ENCODE measurements at places on chromosomes 5 and 9. TPM values are rescaled to one million over a fixed set of nuclear protein-coding genes. Genes with fewer than 3 reads are reported as not detected.

The SERF1A gene
- total RNA-seq = 2.9 TPM

The TTLL11 gene
- total RNA-seq = 13.9 TPM

GRCh38 chr9:108014353-108014752 is 524.8 kb upstream of the KLF4 start:
- no peak for DNase-seq
- no peaks in the 10 kb centered on the region for H3K27me3 ChIP-seq
- H3K27ac ChIP-seq = no peak overlapping the region

The FAM78A gene
- total RNA-seq = 16.0 TPM

DNA sequence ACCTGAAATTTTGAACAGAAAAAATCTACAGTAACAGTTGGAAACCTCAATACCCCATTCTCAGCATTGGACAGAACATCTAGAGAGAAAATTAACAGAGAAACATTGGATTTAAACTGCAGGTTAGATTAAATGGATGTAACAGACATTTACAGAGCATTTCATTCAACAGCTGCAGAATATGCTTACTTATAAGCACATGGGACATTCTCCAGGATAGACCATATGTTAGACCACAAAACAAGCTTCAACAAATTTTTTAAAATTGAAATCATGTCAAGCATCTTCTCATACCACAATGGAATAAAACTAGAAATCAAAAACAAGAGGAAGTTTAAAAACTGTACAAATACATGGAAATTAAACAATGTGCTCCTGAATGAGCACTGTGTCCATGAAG is 316.3 kb downstream of the FAM170A start:
- no peak overlapping the region for H3K4me3 ChIP-seq
- no peaks in the 10 kb centered on the region for H3K36me3 ChIP-seq
- DNase-seq = no peak

DNA sequence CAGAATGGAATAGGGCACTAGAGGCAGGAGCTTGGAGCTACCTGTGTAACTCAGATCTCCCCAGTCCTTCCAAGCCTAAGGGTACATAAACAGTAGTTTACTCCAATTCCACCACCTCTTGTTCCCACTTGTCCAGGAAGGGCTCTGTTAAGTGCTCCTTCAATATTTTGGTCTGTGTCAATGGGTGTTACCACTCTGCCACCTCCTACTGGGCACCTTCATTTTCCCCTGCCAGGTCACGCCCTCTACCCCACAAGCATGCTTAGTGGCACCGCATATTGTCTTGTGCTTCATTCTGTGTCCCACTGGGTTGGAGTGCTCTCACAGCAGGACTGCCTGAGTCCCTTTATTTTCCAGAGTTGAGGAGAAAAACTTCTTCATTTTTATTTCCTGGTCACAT is 459.8 kb downstream of the ARHGEF28 start:
- H3K36me3 ChIP-seq = no peaks in the 10 kb centered on the region
- no peaks in the 10 kb centered on the region for H3K27me3 ChIP-seq
- H3K4me3 ChIP-seq = no peak overlapping the region
- H3K4me1 ChIP-seq = no peaks in the 10 kb centered on the region
- no peak for DNase-seq
- no peak overlapping the region for H3K27ac ChIP-seq

DNA sequence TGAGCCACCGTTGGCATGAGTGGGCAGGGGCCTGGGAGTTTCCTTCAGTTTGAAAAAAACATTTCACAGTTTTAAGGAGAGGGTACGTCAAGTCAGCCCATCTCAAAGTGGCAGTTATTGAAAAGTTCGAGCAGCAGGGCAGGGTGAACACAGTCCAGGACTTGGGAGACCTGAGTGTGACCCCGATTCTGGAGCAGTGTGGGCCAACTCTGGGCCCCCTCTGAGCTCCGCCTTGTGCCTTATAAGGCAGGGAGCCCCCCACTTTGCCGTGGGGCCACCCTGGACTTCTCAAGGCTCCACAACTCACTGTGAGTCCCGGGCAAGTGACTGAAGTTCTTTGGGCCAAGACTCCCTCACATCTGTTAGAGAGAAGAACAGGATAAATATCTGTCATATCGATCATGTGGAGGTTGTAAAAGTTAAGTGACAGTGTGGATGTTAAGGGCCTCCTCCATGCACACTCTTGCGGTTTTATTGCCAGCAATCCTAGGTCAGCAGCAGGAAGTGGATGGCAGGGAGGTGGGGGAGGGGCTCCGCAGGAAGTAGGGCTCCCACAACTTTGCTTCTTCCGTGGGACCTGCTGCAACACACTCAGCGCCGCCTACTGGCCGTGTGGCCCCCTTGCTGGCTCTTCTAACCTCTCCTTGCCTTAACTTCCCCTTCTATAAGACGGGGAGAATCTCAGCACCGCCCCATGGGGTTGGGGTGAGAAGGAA is 38.4 kb downstream of the HRH2 start:
- H3K27me3 ChIP-seq = no peaks in the 10 kb centered on the region
- peak; percentile 22 for DNase-seq
- no peak overlapping the region for H3K4me3 ChIP-seq
- H3K27ac ChIP-seq = no peak overlapping the region

DNA sequence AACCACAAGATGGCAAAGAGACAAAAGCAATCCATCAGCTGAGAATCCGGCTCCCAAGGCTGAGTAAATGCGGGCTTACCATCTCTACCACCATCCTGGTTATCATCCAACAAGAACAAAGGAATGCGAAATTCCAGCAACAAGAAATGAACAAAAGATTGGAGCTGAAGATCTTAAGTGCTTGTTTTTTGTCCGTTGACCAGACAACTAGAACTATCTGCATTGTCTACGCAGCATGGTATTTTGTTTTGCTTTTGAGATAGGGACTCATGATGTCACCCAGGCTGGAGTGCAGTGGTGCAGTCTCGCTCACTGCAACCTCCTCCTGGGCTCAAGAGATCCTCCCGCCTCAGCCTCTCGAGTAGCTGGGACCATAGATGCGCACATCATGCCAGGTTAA is 88.9 kb downstream of the ZNF366 start:
- no peaks in the 10 kb centered on the region for H3K4me1 ChIP-seq
- H3K27ac ChIP-seq = no peak overlapping the region
- H3K27me3 ChIP-seq = no peaks in the 10 kb centered on the region
- no peak overlapping the region for H3K4me3 ChIP-seq

GRCh38 chr9:93059715-93060578 is 1.4 kb downstream of the SUSD3 start:
- H3K27me3 ChIP-seq = peaks cover 5% of the 10 kb centered on the region
- H3K27ac ChIP-seq = no peak overlapping the region
- H3K4me1 ChIP-seq = no peaks in the 10 kb centered on the region
- H3K36me3 ChIP-seq = no peaks in the 10 kb centered on the region
- DNase-seq = no peak
- no peak overlapping the region for H3K4me3 ChIP-seq

GRCh38 chr5:131810510-131811249 is 13.9 kb upstream of the FNIP1 start:
- no peak for DNase-seq
- H3K27ac ChIP-seq = peak overlapping the region; percentile 59
- H3K27me3 ChIP-seq = no peaks in the 10 kb centered on the region

- no peak overlapping the region for H3K4me3 ChIP-seq
- no peaks in the 10 kb centered on the region for H3K27me3 ChIP-seq
- DNase-seq = no peak
- H3K4me1 ChIP-seq = no peaks in the 10 kb centered on the region
- no peaks in the 10 kb centered on the region for H3K36me3 ChIP-seq
Measured at GRCh38 chr9:91992461-91993041, 42.5 kb upstream of the ROR2 start.

GRCh38 chr5:71836559-71837112 is 117.6 kb downstream of the CARTPT start:
- H3K4me1 ChIP-seq = no peaks in the 10 kb centered on the region
- no peak overlapping the region for H3K4me3 ChIP-seq
- no peak for DNase-seq
- H3K27ac ChIP-seq = no peak overlapping the region

- no peak for DNase-seq
- H3K4me1 ChIP-seq = peaks cover 13% of the 10 kb centered on the region
- H3K4me3 ChIP-seq = no peak overlapping the region
- H3K27ac ChIP-seq = no peak overlapping the region
- no peaks in the 10 kb centered on the region for H3K36me3 ChIP-seq
- peaks cover 82% of the 10 kb centered on the region for H3K27me3 ChIP-seq
Measured at GRCh38 chr9:97847474-97848214, 5.4 kb upstream of the FOXE1 start.

DNA sequence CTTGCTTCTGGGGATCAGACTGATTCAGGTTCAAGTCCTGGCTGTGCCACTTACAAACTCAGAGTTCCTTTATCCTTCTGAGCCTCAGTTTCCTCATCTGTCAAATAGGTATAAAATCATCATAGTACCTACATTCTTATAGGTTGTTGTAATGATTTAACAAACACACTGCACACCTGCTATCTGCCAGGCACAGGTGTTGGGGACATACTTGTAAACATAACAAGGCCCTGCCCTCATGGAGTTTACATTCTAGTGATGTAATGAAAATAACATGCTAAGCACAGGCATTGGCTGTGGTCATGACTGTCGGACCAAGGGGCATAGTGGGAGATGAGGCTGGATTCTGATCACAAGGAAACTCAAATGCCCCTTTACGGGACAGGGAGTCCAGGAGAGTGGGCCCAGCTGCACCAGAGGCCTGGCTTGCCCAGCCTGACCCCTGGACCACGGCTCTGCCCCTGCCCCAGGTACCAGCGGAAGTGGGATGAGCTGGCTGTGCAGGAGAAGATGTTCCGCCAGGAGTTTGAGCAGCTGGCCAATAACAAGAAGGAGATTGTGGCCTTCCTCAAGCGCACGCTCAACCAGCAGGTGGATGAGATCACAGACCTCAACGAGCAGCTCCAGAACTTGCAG is 2.3 kb downstream of the CFAP157 start:
- no peak for DNase-seq
- H3K36me3 ChIP-seq = no peaks in the 10 kb centered on the region
- no peak overlapping the region for H3K27ac ChIP-seq
- H3K4me1 ChIP-seq = no peaks in the 10 kb centered on the region
- H3K27me3 ChIP-seq = no peaks in the 10 kb centered on the region

The GRM6 gene
- total RNA-seq = not detected

GRCh38 chr9:121350993-121351561 is 19.0 kb downstream of the STOM start:
- DNase-seq = no peak
- H3K27ac ChIP-seq = peak overlapping the region; percentile 51
- no peaks in the 10 kb centered on the region for H3K36me3 ChIP-seq
- H3K27me3 ChIP-seq = no peaks in the 10 kb centered on the region
- peaks cover 73% of the 10 kb centered on the region for H3K4me1 ChIP-seq

DNA sequence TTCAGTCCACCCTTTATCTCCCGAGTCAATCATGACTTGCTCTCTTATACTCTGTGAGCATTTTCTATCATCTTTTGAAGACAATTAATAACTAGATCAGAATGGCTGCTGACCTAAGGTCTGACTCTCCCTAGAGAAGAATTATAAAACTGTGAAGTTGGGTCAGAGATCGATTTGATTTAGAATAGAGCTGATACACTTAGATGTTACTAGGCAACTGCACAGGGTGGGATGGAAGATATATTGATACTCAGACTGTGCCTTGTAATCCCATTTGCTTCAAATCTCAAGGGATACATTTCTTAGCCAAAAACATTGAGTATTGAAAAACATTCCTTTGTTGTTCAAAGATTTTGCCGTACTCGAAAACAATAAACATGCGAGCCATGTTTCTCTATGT is 106.0 kb upstream of the NMUR2 start:
- H3K36me3 ChIP-seq = no peaks in the 10 kb centered on the region
- H3K27ac ChIP-seq = no peak overlapping the region
- H3K4me3 ChIP-seq = no peak overlapping the region

The PLPP7 gene
- total RNA-seq = 395 TPM

The INSL4 gene
- not detected for total RNA-seq

The TMC1 gene
- total RNA-seq = not detected

GRCh38 chr9:129182625-129183494 is 4.8 kb upstream of the IER5L start:
- no peak for DNase-seq
- no peaks in the 10 kb centered on the region for H3K36me3 ChIP-seq
- H3K27ac ChIP-seq = no peak overlapping the region
- H3K27me3 ChIP-seq = no peaks in the 10 kb centered on the region

DNA sequence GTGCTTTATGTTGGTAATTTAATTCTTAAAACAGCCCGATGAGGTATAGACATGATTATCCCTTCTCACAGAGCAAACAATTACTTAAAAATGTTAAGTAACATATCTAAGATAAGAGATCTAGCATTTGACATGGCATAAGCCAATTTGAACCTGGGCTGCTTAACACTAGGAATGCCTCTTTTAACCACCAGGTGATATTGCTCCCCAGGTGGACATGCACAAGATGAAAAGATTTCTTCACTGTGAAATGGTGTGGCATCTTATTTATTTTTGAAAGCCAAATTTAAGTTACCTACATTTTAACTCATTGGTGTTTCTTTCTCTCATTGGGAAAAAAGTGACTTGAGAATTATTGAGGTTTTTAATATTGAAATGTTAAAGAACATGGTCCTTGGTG is 15.8 kb upstream of the LRRC70 start:
- no peak overlapping the region for H3K4me3 ChIP-seq
- no peaks in the 10 kb centered on the region for H3K36me3 ChIP-seq
- DNase-seq = no peak
- H3K27me3 ChIP-seq = no peaks in the 10 kb centered on the region

GRCh38 chr5:134554319-134555222 is 29.1 kb downstream of the JADE2 start:
- H3K4me1 ChIP-seq = peaks cover 27% of the 10 kb centered on the region
- no peaks in the 10 kb centered on the region for H3K36me3 ChIP-seq
- DNase-seq = peak; percentile 70
- H3K4me3 ChIP-seq = no peak overlapping the region
- H3K27ac ChIP-seq = peak overlapping the region; percentile 32

- H3K27me3 ChIP-seq = no peaks in the 10 kb centered on the region
- no peaks in the 10 kb centered on the region for H3K36me3 ChIP-seq
- no peaks in the 10 kb centered on the region for H3K4me1 ChIP-seq
- H3K4me3 ChIP-seq = no peak overlapping the region
Measured at GRCh38 chr5:157303667-157304327, 37.9 kb downstream of the CYFIP2 start.

- H3K4me3 ChIP-seq = no peak overlapping the region
- no peak for DNase-seq
- peak overlapping the region; percentile 77 for H3K27ac ChIP-seq
- peaks cover 31% of the 10 kb centered on the region for H3K4me1 ChIP-seq
- H3K36me3 ChIP-seq = no peaks in the 10 kb centered on the region
Measured at GRCh38 chr5:150024346-150024984, 23.9 kb downstream of the HMGXB3 start.

DNA sequence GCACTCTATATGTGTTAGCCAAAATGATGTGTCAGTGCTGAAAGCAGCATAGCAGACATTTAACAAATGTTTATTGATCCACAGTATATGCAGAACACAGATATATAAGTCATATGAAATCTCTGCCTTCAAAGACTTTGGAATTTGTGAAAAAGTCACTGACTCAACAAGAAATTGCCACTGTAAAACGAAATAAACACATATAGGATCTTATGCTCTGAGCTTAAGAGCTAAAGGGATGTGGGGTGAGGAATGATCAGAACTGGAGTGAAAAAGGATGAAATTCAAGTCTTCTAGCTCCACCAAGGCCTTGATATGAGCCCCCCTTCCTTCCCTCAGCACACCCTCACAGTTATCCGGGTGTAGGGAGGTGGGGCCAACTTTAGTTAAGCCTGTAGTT is 49.9 kb downstream of the PLAC8L1 start:
- H3K36me3 ChIP-seq = peaks cover 3% of the 10 kb centered on the region
- peaks cover 3% of the 10 kb centered on the region for H3K4me1 ChIP-seq
- no peak for DNase-seq
- no peak overlapping the region for H3K4me3 ChIP-seq
- H3K27me3 ChIP-seq = no peaks in the 10 kb centered on the region

- H3K27ac ChIP-seq = no peak overlapping the region
- no peaks in the 10 kb centered on the region for H3K36me3 ChIP-seq
- no peaks in the 10 kb centered on the region for H3K27me3 ChIP-seq
- peaks cover 8% of the 10 kb centered on the region for H3K4me1 ChIP-seq
- no peak overlapping the region for H3K4me3 ChIP-seq
Measured at GRCh38 chr9:78898234-78898633, 601.3 kb downstream of the PSAT1 start.
